GM10248 (cell line): ENCODE measurements at places on chromosomes 6 and 20.

DNA sequence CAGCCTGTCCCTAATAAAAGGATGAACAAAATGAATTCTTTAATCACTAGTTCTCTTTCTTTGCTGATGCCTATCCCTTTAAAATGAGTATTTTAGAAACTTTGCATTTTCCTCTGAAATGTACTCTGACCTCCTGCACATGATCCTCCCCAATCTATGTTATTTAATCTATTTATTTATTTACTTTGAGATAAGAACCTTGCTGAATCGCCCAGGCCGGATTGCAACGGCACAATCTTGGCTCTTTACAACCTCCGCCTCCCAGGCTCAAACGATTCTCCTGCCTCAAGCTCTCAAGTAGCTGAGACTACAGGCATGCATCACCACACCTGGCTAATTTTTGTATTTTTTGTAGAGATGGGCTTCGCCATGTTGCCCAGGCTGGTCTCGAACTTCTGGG, 27.9 kb downstream of the ADTRP start:
- DNase-seq, result no peak

GRCh38 chr20:36808317-36809257, 35.0 kb upstream of the DSN1 start:
- peak; percentile 80 for DNase-seq

- DNase-seq, result no peak
Measured at GRCh38 chr6:145267076-145267867, 468.0 kb downstream of the EPM2A start.

GRCh38 chr6:158185729-158186456, 17.7 kb downstream of the GTF2H5 start:
- no peak for DNase-seq

DNA sequence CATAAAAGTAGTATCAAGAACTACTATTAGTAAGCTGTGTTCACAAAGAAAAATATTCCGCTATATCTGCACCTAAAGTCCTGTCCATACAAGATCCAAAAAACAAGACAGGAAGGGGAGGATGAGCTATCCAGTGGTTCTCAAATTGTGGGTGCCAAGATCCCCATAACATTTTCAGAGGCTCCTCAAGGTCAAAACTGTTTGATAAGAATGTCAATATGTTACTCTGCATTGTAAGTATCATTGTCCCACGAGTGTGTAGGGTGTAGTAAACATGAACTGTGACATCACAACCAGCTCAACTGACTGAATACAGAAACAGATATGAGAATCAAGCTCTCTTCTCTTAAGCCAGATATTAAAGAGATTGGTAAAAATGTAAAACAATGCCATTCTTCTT, 81.9 kb upstream of the HIVEP1 start:
- no peak for DNase-seq

- no peak for DNase-seq
Measured at GRCh38 chr6:34230653-34231371, 5.9 kb upstream of the HMGA1 start.

- no peak for DNase-seq
Measured at GRCh38 chr6:112802144-112802543, 455.0 kb downstream of the RFPL4B start.

GRCh38 chr20:41047975-41048305, 19.3 kb downstream of the TOP1 start:
- peak; percentile 35 for DNase-seq

- DNase-seq, result no peak
Measured at GRCh38 chr6:146361128-146361924, 182.3 kb upstream of the RAB32 start.

DNA sequence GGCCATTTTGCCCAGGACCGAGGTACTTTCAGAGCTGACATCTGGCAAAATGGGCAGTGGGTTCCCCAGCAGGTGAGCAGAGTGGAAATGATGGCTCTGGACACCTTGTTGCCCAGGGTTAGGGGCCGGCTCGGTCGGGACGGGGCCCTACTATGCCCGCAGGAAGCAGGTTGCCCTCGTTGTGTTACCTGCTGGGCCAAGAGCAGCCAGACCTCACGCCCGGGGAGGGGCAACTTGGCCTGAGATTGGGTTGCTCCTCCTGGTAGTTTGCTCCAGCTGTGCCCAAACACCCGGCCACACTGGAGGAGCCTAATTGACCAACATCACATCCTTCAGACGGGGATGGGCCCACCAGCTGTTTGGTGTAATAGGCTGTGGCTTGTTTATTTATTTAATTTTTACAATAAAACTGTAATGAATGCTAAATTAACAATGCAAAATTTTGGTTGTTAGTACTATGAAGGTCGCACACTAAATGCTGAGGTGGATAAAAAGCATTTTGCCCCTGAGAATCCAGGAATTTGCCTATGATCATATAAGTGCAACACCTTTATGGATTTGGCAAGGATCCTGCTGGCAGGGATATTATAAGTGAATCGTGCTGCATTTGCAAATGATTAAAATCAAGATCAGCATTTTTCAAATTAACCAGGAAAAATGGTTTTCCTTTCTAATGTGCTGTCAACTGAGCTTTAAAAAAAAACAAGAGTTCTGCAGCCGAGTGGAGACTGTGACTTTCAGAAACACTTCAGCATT, 26.6 kb upstream of the PCMTD2 start:
- DNase-seq, result no peak

GRCh38 chr6:11350294-11350693, 117.8 kb upstream of the NEDD9 start:
- no peak for DNase-seq

DNA sequence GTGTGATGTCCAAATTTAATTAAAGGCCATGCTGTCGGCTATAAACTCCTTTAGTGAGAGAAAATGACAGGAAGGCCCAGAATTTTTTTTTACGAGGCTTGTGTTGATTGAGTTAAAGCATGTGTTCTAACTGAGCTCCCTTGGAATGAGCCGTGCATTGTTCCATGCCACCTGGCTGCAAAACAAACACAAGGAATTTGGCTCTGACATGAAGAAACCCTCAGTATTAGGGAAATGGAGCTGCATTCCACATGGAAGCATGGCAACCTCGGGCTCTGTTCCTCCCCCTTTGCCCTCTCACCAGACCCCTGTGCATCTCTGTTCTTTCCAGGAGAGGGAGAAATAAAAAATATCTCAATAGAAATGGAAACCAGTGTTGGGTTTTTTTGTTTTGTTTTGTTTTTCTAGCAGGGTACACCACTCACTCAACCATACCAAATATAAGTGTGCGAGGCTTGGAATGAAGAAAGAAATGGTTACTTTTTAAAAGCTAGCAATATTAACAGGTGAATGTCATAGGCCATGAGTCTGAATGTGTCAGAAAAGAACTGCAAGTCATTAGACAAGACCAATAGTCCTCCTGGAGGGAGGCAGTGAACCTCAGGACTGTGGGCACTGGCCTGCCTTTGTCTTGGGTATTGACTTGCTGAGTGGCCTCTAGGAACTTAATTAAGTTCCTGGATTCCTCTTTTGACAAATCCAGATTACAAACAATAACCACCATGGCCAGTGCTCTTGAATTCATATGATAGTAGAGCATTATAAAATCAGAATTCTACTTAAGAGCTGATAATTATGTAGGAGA, 935.1 kb downstream of the KIF16B start:
- DNase-seq, result no peak

DNA sequence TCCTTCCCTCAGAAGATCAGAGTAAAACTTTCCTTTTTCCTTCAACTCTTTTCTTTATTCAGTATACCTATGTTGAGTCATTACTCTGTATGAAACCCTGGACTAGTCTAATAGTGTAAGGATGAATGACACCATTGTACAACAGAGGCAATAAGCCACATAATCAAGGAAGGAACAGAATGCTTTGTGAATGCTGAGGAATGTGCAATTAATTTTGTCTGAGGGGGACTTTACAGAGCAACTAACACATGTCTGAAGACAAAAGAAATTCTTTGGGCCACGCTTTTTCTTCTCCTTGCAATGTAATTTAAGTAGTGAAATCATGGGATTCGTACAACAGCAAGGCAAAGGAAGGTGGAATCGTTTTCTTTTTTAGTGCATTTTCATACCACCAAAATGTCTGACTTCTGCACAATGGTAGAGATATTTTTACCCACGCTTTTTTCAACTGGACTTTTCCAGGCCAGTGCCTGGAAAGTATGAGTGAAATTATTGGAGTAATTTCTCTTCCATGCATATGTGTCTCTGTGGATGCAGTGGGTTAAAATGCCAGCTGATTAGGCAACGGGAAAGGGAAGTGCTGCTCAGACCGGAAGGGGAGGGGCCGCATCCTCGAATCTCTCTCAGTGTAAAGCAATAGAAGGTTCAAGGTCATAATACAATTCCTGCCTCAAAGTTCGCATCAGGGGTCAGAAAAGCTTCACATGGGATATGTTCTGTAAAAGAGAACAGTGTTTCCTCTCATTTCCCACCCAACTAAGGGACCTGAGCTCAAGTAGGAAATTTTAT, 89.9 kb upstream of the MTHFD1L start:
- DNase-seq, result no peak

GRCh38 chr6:13044896-13045295, 283.4 kb downstream of the TBC1D7 start:
- DNase-seq, result no peak

- no peak for DNase-seq
Measured at GRCh38 chr20:52010541-52010940, 181.0 kb downstream of the ZFP64 start.

DNA sequence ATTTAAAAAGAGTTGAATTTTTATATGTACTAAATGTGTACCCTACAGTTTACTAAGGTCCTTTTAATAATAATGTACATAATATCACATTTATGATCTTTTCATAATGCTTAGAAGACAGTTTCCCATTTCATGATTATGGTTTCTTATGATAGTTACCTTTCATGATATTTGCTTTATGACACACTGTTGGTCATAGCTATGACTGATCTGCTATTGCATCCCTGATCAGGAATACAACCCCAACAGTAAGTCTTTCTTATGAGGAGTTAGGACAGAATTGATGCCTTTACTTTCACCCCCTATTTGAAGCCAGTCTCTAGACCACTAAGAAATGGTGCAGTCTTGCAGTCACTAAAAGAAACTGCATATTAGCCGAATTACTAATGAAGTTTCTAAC, 31.0 kb downstream of the LCA5 start:
- no peak for DNase-seq

- DNase-seq, result no peak
Measured at GRCh38 chr20:34143951-34144350, 31.9 kb upstream of the EIF2S2 start.

DNA sequence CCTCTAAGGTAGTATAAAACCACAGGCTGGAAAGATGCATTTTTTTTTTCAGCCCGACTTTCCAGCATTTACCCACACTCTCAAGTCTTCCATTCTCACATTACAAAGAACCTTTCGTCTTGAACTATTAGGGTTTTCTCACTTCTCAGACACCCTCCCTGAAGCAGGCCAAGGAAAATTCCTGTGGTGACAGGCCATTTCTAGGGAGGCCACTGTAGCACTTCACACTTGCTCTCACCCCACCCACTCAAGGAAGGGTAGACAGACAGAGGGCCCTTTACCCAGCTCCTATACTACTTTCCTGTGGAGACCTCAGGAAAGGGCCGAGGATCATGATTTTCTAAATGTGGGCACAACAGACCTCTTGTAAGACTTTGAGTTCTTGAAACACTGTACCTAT, 27.7 kb downstream of the KCNS1 start:
- DNase-seq, result no peak

DNA sequence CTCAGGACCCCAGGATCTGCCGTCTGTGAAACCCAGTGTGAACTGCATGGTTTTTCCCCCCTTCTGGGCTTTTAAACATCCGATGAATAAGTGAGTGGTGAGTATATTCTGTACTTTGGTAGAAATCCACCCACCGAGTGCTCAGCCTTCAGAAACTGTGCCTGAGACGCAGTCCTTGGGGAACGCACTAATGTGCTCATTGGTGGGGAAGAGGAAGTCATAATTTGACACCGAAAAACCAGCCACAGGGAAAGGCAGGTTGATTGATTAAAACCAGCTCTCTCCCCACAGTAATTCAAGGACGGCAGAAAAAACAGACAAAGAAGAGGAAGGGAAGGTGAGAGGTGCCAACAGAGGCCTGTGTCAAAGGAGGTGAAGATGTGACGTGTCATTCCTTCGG, 21.7 kb downstream of the EDN3 start:
- no peak for DNase-seq

DNA sequence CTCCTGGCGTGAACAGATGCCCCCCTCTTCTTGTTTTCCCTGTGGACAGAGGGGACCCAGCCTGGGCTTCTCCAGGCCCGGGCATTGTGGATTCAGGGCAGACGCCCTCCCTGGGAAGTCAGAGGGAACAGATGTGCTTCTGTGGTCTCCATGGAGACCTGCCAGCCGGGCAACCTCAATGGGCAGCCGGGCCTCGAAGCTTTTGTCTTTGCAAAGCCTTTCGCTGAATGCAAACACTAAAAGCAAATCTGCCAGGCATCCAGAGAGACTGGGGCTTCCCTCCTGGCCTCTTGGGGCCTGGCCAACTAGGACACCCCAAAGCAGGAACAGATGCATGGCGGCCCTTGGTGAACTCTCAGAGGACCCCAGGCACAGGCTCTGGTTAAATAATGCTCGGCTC, 370.0 kb upstream of the SULF2 start:
- no peak for DNase-seq

- no peak for DNase-seq
Measured at GRCh38 chr20:18750735-18751134, 62.8 kb upstream of the SCP2D1 start.

DNA sequence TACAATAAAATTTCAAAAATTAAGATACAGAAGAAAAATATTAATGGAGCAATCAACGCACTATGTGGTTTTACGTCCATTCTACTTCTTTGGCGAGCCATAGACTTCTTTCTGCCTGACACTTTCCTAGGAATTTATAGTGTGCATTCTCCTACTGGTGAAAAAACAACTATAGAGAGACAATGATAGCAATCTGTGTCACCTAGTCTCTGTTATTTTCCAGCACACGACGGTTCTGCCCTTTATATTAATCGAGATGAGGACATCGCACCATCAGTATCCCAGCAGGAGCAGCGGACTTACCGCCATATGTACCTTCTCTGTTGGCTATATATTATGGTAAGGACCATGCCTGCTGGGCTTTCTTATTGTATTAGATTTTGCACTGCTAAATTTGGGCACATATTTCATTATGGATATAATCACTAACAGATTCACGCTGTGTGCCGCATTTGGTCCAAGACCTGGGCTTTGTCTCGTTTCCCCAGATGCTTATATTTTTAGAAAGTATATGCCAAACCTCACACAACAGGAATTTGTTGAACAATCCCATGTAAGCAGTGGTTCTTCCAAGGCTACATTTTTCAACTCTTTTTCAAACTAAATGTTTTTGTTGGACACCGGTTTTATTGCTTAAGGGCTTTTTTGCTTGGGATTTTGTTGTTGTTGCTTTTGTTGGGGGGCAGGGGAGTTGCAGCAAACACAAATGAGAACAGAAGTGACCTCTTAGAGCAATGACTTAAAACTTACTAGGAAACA, 166.4 kb downstream of the ADAT2 start:
- no peak for DNase-seq

- DNase-seq, result no peak
Measured at GRCh38 chr20:45153752-45154151, 20.9 kb upstream of the PI3 start.
